ENCODE measurements at places on chromosomes 1 and 21.

DNA sequence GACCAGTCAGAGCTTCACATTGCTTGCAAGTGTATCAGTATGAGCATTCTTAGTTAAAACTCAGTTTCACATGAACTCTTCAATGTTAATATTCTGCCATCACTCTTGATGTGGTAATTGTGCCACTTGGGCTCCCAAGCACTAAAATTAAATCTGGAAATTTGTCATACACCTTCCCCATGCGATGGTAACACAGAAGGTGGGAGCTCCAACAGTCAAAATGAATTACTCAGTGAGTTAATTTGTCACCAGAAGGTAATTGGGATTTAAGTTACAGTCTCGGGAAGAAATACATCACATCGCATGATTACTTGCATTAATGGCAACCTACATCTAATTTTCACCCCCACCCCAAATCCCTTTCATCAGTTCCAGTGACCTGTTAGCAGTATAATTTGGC is 376.5 kb upstream of the DAB1 start:
- no peak for DNase-seq

DNA sequence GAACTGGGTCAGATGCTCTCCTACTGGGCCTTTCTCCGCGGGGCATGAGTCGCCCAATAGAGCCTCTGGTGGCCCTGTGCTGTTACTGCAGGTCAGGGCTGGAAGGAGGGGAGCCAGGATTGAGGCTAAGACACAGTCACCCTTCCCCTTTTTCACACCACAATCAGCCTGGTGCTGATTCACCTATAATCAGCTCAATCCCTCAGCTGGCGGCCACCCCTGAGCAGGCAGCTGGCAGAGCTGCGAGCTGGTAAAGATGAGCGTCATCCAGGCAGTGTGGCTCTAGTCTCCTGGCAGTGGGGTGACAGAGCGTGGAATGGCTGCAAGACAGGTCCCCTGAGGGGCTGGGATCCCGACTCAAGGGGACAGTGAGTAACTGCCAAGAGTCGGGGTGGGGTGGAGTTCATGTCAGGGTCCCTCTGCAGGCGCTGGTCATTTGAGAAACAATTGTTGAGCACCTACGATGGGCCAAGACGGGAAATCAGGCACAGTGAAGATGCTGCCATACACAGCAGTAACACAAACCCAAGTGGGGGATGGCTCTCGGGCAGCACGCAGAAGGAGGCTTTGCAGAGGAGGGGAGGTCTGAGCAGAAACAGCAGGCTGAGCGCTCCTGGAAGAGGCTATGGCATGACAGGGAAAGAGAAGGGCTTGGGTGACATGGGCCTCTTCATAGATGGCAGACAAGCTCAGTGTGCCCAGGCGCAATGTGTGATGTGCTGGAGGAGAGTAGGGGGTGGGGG is 21.8 kb downstream of the ATF3 start:
- DNase-seq, result peak; percentile 56

- DNase-seq, result no peak
Observed at GRCh38 chr1:9960706-9961562, 17.7 kb downstream of the NMNAT1 start.

GRCh38 chr1:20052386-20052785 is 17.6 kb upstream of the PLA2G5 start:
- DNase-seq, result no peak

- DNase-seq, result no peak
Observed at GRCh38 chr21:39111931-39112550, 71.2 kb downstream of the PSMG1 start.

- DNase-seq, result no peak
Observed at GRCh38 chr21:44871576-44872269, 1.8 kb downstream of the PTTG1IP start.

GRCh38 chr1:160795951-160796383 is at the start of gene LY9:
TSS of gene LY9 (plus strand) at chr1:160796174. CDS start at chr1:160796188, 14 bp downstream.
- DNase-seq, result peak; percentile 74

DNA sequence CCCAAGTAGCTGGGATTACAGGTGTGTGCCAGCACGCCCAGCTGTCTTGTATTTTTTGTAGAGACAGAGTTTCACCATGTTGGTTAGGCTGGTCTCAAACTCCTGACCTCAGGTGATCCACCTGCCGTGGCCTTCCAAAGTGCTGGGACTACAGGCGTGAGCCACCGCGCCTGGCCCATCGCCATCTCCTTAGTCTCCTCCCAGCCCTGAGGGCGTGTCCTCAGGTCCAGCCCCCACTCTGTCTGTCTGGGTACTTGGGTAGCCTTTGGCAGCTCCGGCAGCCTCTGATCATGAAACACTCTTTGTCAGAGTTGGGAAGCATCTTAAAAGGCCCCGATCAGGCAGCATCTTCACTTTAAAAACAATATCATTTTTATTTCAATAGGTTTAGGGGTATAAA is 90.3 kb upstream of the DISP3 start:
- no peak for DNase-seq

DNA sequence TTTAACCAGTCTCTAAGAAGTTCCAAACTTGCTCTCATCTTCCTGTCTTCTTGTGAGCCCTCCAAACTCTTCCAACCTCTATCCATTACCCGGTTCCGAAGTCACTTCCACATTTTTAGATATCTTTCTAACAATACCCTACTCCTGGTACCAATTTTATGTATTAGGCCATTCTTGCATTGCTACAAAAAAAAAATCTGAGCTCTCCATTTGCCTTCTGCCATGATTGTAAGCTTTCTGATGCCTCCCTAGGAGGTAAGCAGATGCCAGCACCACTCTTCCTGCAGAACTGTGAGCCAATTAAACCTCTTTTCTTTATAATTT is 91.5 kb upstream of the ARTN start:
- no peak for DNase-seq

DNA sequence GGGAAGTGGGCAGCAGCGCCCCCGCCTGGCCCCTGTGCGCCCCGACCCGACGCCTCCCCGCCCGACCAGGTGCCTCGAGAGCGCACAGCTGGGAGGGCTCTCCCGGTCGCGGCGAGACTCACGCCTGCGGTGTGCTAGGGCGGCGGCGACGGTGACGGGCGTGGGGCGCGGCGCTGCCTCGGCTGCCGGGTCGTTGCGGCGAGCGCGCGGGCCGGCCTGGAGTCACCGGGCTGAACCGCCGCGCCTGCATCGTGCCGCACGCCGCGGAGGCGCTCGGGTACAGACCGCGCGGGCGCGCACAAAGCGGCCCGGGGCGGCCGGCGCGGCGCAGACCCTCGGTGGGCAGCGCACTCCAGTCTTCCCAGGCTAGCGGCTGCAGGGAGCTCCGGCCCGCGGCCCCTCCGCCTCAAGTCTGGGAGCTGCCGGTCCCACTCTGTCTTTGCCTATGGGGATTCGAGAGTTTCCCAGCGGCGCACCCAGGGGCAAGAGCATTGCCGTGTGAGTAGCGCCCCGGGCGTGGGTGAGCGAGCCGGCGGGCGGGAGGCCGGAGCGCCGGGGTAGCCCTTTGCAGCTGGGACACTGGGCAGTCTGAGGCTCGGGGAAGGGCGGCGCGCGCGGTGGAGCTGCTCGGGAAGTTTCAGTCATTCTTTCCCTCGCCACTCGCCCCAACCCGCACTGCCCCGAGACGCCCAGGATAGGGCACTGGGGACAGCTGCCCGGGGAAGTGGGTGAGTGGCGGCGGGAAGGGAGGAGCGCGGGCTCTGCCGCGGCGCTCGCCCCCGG is at the start of gene SLC35F3:
Gene SLC35F3 (plus strand): TSS at position 44 of the 783 bp plus-strand sequence.
- DNase-seq, result no peak

- no peak for DNase-seq
Observed at GRCh38 chr21:41186755-41187536, 19.0 kb downstream of the BACE2 start.

DNA sequence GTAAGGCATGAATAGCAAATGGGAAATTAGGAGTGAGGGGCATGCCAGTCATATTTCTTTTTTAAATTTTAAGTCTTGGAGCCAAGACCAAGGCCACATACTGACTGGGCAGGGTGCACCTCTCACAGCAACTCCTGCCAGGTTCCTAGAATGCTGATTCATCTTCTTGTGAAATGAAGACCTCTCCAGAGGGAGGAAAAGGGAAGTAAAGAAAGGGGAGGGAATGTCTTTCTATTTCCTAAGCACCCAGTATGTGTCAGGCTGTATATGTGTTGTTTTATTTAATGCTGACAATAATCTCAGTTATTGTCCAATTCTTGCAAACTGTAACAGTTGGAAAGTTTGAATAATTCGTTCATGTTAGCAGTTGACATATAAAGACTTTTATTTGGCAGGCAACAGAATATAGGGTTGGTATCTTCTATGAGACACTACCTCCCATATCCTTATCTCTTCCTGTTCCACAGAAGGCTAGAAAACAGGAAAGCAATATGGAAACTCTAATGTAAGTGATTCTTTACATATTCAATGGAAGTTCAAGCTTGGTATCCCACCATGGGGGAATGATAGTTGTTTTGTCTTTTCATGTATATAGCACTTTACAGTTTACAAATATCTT is 259.1 kb upstream of the USP24 start:
- DNase-seq, result no peak

DNA sequence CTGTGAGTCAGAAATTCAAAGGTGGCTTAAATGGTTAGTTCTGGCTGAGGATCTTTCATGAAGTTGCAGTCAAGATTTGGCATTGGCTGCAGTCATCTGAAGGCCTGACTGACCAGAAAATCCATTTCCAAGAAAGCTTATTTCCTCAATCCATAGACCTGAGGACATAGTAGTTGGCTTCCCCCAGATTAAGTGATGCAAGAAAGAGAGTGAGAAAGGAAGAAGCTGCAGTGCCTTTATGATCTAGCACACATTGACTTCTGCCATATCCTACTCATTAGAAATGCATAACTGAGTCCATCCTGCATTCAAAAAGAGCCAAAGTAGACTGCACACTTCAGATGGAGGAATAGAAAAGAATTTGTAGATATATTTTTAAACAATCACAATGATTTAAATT is 222.6 kb downstream of the COL24A1 start:
- no peak for DNase-seq

DNA sequence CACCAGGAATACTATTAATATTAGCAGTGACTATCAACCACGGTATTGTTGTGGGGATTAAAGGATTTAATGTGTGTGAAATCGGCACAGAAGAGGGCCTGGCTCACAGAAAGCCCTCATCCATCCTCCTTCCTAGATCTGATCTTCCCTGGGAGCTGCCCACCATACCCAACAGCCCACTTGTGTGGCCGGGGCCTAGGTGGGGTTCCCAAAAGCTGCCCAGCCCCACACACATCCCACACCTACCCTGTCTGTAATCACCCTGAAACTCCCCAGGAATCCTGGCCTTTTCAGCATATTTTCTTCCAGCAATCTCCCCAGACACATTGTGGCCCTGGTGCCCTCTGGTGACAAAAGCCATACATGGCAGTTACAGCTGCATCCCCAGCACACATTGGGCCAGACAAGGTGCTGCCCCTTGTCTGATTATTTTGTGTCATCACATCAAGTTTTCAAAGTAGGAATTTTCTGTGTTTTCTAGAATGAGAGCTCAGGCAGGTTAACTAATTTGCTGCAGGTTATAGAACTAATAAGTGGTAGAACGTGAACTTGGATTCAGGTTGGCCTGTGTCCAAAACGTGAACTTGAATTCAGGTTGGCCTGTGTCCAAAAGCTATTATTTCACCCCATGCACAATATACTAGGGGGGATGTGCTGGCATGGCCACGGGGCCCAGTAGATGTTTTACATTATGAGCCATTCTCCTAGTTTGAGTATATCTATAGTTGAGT is 5.3 kb upstream of the SLC6A9 start:
- peak; percentile 56 for DNase-seq

- peak; percentile 49 for DNase-seq
Observed at GRCh38 chr1:235326719-235327558, 1.0 kb downstream of the ARID4B start.

DNA sequence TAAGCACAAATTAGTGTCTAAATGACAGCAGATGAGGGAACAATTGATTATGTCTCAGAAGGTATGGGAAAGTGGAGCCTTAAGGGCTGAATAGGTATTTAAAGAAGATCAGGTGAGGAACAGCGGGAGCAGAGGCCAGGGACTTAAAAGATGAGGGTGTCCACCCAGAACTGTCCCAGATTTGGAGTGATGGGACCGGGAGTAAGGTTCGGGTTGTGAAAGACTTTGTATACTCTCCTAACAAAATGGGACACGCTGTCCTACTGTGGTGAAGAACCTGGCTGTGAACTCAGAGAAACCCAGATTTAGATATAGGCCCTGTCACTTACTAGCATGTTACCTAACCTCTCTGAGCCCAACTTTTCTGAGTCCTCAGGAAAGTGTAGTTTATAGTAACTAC is 140.6 kb downstream of the C1orf21 start:
- DNase-seq, result no peak

DNA sequence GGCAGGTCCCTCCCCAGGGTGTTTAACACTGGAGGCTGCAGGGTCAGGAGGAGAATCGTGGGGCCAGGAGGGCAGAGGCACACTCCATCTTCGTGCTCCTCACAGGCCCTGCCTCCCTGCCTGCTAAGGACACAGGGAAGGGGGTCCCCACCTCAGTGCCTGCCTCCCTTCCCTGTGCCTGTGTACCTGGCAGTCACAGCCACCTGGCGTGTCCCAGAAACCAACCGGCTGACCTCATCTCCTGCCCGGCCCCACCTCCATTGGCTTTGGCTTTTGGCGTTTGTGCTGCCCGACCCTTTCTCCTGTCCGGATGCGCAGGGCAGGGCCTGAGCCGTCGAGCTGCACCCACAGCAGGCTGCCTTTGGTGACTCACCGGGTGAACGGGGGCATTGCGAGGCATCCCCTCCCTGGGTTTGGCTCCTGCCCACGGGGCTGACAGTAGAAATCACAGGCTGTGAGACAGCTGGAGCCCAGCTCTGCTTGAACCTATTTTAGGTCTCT is 623 bp upstream of the BGLAP start:
- no peak for DNase-seq

DNA sequence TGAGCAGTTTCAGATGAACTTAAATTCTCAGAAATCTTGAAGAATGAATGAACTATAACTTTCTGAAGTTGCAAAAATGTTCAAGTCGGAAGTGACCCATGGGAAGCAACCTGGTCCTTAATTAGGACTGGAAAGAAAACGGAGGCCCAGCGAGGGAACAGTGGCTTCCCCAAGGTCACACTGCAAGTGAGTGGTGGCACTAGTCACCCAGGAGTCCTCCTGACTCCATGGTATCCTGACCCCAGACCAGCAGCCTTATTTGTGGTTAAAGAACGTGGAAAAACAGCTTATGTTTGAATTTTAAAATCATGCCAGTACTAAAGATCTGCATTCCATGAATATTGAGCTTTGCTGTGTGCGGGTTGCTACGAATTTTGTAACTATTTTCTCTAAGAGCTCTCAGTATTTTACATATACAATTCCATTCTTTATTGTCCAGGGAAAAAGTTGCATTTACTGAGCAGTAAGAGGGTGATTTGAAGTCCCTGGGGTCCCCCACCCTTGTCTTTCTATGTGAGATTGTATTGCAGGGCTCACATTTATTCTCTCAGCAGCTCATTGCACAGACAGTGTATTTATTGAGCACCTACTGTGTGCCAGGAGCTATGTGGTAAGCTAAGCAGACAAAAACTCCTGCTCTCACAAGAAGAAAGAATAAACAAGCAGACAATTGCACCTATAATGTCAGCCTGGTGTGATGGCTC is 61.6 kb upstream of the ATP5PO start:
- DNase-seq, result no peak

GRCh38 chr1:1344655-1345361 is 4.4 kb downstream of the DVL1 start:
- peak; percentile 38 for DNase-seq

- DNase-seq, result no peak
Observed at GRCh38 chr21:33391656-33392055, 11.6 kb upstream of the IFNGR2 start.

- peak; percentile 15 for DNase-seq
Observed at GRCh38 chr1:181179987-181180365, 91.5 kb downstream of the IER5 start.
